ENCODE measurements at places on chromosomes 7 and 10.

DNA sequence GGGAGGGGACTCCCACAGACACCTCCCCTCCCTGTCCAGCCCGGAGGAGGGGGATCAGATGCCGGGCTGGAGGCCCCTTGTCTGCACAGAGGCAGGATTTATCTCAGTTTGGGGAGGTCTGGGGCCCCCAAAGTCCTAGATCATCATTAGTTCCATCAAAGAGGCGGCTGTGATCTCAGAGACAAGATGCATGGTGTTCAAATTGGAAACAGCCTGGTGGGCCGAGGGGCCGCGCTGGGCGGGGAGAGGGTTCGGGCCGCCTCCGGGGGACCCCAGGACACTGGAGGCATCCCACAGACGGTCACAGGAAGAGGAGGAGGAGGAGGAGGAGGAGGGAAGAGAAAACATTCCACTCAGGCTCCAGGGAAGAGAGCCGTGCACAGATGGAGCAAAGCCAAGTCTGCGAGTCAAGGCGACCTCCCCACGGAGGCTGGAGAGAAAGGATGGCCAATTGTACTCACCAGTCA, 69.5 kb upstream of the CUX1 start:
- DNase-seq: no peak

DNA sequence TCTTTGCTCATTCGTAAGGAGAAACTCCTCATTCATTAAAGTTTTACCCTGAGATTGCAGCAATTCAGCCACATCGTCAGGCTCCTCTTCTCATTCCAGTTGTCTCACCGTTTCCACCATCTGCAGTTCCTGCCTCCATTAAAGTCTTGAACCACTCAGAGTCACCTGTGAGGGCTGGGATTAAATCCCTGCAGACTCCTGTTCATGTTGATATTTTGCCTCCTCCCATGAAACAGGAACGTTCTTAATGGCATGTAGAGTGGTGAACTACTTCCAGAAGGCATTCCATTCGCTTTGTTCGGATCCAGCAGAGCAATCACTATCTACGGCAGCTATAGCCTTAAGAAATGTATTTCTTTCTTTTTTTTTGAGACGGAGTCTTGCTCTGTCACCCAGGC, 96.5 kb upstream of the FAM20C start:
- DNase-seq: no peak

DNA sequence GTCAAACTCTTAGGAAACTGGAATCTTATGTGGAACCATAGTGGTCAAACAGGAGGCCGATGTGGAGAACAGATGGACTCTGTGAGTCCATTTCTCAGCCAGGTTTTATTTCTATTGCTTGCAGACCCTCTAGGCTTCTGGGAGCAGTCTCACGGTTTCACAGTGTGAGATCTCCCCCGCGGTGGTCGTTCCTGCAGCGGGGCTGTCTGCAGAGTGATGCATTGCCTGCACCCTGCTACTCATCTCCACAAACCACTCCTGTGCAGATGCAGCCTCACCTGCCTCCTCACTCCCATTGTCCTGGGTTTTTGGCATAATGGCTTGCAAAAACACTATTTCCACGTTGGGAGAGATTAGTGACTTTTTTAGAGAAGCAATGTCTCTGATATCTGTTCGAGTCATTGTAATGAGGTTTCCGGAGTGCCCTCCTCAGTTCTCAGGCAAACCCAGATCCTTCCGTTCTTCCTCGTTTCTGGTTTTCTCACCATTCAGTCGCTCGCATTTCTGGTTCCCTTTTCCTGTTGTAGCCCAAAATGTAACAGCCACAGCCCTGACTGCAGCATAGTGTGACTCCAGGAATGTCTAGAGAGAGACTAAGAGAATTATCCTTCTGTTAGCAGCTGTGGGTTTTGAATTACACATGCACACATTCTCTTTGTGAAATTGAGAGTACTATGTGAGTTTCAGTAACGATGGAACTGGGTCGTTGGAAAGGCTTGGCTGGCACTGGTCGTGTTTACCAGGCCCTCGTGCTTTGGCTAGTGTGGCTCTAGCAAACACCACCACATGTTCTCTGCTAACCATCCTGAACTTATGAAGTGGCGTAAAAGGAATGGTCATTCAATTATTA, 30.2 kb downstream of the ACADSB start:
- no peak for DNase-seq

DNA sequence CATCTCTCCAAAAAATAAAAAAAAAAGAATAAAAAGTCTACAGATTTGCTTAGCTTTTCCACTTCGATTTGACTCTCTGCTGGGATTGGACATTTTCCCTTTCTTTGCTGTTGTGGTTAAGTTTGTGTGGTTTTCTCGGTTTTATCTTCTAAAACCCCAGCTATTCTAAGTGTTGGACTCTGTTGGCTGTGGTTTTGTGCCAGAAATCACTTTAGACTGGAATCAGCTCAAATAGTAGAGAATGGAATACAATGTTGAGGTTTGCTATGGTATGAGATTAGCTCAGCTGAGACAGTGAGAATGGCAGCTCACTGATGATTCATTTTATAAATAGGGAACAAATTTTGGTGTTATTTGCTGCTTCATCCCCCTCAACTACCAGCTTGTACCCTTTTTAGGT, 116.0 kb downstream of the BUB3 start:
- no peak for DNase-seq

DNA sequence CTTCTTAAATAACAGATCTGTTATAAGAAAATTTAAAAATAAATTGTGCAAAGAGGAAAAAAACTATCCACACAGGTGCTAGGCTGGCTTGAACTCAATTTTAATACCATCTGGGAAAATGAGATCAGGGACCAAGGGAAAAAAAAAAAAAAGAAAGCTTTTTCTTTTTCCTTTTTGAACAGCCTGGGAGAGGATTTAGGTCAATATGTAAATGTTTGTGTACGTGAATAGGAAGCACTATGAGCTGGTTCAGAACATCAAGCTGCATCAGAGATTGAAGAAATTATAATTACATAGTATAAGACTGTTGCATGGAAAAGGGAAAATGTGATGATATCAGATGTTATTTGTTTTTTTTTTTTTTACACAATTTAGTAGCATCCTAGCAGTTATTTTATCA, 548.0 kb downstream of the ARL4A start:
- DNase-seq: no peak

GRCh38 chr10:11083051-11083450, 65.4 kb downstream of the CELF2 start:
- DNase-seq: no peak

DNA sequence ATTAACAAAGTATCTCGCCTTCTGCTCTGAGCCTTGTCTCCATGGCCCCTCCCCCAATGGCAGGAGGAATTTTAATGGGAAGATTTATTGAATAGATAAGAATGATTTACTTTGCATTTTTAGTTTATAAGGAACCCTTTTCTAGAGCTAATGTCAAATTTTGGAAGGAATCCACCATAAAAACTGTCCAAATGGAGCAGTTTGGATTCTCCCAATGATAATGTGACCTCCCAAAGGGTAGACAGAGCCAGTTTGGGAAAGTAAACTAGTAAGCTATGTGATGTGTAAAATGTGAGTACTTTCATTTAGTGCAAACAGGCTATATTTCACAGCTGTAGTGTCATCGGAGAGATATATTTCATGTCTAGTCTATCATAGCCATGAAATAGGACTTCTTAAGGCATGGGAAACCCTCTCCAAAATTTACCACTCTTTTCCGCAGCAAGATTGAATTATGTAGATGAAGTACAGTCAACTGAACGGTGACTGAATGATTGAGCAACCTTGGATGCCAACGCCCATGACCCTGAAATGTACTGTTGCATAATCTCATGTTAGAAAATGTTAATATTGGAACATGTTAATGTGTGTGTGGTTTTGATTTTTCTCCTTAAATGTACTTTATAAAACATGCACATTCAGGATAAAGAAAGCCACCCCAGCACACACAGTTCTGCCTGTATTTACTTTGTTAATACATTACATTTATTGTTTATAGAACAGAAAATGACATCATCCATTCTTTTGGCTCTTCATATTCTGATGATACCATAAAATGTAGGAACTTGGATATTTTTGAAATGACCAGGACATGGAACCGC, 140.6 kb downstream of the NRP1 start:
- no peak for DNase-seq

DNA sequence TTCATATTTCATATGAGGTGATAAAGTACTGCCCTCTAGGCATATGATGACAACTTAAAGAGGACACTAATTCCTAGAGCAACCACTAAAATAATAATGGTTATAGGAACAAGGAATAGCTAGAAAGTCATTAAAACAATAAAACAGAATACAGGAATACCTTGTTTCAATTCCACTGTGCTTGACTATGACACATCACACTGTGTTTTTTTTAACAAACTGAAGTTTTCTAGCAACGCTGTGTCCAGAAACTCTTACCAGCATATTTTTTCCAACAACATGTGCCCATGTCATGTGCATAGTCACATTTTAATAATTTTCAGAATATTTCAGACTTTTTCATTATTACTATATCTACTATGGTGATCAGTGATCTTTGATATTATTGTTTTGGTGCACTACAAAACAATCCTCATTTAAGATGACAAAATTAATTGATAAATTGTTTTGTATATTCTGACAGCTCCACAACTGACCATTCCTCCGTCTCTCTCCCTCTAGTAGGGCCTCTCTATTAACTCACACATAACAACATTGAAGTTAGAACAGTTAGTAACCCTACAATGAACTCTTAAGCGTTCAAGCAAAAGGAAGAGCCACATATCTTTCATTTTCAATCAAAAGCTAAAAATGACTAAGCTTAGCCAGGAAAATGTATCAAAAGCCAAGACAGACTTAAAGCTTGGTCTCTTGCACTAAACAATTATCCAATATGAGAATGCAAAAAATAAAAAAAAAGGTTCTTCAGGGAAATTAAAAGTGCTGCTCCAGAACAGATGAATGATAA, 85.8 kb downstream of the SNX13 start:
- no peak for DNase-seq

DNA sequence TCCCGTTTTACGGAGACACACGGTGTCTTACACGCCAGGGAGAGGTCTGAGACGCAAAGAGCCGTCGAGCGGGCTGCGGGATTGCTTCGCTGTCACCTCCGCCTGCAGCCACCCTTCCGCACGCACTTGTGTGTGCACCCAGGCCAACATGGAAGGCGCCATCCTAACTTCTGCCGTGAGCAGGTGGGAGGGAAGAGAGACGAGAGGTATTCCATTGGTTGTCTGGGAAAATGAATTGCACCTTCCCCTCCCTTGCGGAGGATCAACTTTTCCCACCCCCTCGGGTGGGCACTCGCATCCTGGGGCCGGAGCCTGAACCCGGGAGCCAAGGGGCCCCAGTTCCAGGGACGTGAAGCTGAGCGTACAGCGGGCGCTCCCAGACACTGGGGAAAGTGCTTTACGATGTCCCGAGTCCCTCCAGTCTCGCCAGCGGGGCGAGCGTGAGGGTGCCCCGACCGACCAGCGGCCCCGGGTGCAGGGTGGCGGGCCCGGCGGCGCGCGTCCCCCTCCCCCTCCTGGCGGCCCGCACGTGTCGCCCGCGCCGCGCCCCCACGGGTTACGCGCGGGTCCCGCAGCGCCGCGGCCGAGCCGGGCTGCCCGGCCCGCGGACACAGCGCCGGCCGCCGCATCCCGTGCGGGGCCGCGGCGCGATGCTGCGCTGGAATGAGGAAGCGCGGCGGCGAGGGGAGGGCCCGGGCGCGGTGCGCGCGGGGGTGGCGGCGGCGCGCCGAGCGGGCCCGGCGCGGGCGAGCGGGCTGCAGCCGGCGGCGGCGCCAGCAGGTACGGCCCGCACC, 984 bp upstream of the IKZF1 start:
- no peak for DNase-seq

GRCh38 chr10:32882076-32882475, 76.0 kb downstream of the ITGB1 start:
- DNase-seq: no peak

- no peak for DNase-seq
Observed at GRCh38 chr10:48603421-48604038, 1.3 kb downstream of the ARHGAP22 start.

GRCh38 chr10:14374745-14375445, 44.2 kb upstream of the FRMD4A start:
- no peak for DNase-seq

Measured in breast epithelium (tissue), 4 donors.